ENCODE measurements at places on chromosomes 5 and 9.

DNA sequence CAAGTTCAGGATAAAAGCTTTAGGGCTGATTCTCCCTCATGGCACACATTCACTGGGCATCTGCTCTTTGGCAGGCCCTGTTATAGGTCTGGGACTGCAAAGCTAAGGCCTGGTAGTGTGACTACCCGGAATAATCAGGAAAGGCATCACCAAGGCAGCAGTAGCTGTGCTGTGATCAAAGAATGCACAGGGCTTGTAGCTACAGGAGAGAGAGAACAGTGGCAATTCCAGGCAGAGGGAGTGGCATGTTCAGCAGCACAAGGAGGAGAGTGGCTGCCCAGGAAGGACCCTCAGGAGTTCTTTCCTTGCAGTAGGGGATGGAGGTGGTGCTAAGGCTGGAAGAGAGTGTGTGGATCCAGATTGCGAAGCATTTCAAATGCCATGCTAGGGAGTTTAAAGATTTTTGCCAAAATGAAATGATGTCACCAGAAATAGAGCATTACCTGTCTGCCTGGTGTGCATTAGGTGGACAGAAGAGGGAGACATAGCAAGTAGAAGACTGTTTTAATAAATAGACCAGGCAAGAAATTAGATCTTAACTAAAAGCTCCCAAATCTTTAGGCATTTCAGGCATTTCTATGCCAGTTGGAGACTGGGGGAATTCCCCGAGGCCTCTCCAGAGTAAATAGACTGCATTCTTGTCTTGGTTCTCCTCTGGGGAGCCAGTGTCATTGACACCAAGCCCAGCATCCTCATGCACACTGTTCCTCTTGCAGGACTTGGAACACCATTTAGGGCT, 69.1 kb downstream of the GPR21 start:
- no peak for DNase-seq

GRCh38 chr9:121395558-121395957, 25.5 kb upstream of the STOM start:
- no peak for DNase-seq

DNA sequence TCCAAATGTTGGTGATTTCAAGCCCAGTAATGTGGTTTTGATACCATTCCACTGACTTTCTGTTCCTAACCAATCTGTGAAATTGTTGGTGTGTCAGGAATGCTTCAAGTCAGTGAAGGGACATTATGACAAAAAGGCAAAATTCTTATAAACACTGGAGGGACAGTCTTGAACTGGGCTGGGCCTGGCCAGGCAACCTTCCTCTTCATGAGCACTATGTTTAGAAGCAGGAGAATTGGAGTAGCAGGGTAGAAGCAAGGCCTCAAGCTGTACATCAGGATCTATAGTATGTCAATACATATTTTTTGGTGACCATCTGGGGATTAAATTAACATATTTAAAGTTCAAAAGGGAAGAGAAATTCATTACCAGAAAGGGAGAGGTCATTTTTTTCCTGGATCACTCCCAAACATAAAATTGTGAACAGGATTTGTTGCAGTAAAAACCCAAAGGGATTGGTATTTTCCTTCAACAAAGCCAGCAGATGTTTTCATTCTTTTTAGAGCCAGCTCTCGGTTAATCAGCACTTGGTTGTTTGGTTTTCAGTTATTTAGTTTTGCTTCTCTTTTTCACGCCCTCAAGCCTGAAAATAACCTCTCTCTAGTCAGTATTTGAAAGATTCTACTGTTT, 77.9 kb upstream of the PIK3R1 start:
- no peak for DNase-seq

GRCh38 chr5:133234911-133235310, 183.1 kb downstream of the HSPA4 start:
- no peak for DNase-seq

DNA sequence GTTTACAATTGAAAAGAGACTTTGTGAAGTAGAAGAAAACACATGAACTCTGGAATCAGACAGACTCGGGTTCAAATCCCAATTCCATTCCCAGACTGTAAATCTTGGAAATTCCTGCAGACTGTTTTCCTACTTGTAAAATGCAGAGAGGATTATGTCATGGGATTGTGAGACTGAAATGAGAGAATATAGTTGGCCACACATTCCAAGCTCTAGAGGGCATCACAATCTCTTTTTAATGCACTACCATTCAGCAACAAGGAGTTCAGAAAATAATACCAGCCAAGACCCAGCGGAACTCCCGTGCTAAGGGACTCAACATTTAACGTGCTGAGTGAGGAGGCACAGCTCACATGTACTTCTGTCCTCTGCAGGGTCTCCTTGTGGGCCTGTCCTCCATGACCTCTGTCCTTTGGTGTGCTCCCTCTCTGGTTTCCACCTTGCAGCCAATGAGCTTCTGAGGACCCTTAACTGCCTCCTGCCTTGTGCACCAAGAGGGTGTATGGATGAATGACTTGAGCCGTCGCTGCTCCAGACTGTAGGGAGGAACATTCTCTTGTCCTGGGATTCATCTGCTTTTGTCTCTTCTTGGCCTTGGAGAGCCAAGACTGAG, 263.5 kb downstream of the NTRK2 start:
- no peak for DNase-seq

DNA sequence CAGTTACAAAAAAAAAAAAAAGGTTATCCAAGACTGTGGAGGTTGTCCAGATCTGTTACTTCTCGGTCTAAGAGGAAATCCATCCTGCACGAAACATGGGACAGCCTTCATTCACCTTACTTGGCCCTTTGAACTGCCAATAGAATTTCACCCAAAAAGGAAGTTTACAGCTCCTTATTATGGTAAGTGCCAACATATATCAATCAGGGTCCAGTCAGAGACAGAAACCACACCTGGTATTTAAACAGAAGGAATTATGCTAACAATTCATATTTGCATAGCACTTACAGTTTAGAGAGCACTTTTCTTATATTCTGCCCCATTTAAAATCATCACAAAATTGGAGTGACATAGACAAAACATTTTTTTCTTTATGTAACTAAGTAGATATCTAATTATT, 93.6 kb upstream of the PTPN3 start:
- DNase-seq: no peak

GRCh38 chr5:95963650-95964410, 2.2 kb upstream of the ELL2 start:
- DNase-seq: peak; percentile 37

DNA sequence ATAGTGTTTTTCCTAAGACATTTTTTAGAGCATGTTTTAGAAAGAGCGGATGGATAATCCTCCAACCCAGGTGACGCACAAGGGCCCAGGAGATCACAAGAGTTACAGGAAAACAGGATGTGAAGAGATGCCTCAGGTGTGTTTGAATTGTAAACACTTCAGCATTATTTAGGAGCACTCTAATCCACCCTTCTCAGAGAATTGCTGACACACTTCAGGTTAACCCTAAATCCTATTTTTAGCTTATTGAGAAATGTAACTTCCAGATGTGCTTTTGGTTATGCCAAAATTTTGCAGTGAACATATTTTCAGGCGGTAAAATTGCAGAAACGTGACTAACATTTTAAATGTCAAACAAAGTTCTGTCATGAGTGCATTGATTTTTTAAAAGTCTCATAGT, 755.4 kb upstream of the CTNND2 start:
- no peak for DNase-seq

DNA sequence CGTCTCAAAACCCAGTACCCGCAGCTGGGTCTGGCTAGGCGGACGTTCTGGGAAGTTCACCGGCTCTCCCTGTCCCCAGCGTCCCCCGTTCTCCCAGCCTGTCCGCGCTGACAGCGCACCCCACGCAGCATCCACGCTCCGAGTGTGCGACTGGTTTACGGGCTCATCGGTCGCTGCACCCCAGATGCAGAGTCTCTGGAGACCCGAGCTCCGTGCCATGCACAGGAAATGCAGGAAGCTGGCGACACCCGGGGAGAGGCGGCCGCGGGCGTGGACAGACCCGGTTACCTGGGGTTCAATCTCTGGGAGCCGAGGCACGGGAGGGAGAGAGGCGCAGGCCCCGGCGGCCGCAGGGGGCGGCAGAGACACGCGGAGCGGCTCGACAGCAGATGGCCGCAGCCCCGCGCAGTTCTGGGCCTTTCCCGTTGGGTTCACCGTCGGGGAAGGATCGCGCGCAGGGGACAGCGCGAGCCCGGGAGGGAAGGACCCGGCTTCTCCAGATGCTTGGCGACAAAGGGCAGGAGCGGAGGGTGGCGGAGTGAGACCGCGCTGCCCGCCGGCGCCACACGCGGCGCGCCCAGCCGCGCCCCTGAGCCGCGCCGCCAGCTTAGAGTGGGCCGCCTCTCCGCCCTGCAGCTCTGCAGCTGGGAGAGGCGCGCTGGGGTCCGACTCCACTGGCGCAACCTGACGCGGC, 558 bp downstream of the SHROOM1 start:
- no peak for DNase-seq

DNA sequence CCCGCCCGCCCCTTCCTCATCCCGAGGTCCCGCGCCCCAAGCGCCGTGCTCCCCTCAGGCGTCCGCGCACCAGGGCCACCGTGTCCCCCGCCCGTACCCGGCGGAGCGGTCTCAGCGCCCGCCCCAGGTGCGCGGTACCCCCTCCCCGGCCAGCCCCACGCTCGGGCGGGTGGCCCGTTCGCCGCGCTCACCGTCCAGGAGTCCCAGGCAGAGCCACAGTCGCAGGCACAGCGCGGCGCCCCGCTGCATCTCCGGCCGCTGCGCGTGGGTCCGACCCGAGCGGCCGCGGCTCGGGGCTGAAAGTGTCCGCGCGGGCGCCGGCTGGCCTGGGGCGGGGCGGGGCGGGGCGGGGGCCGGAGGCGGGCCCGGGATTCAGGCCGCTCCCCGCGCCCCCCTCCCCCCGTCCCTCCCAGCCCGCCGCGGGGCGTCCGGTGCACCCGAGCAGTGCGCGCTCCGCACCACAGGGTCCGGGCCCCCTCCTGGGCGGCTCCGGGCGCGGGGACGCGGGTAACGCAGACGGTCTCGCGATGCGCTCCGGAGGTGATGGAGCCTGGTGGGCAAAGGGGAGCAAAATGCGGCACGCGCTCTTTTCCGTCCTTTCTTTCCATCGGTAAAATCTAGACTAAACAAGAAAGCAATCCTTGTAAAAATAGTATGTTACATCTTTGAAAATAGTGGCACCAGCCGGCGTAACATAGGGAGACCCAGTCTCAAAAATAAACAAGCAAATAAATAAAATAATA, at the start of gene FLT4:
Gene FLT4 (minus strand): TSS at position 304 of the 743 bp plus-strand sequence. CDS start 55 bp downstream, at position 249.
- no peak for DNase-seq

GRCh38 chr9:95940265-95940664, 64.8 kb downstream of the ERCC6L2 start:
- DNase-seq: no peak

- no peak for DNase-seq
Measured at GRCh38 chr9:129173296-129174101, 4.6 kb downstream of the IER5L start.

DNA sequence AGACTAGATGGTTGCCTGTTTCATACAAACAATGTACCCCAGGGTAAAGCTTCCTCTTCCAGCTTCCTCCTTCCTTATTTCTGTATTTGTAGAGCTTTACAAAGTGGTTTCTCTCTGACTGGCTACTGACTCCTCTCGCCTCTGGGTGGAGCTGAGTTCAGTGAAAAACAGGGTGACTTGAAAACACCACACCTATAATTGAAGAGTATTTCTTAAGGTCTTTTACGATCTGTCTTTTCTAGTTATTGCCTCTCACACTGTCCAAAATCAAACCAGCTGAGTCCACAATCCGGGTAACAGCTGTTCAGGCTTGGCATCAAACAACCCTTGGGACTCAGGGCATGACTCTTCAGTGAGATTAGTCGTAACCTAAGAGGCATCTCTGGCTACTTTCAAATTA, 200.4 kb downstream of the ARRDC3 start:
- no peak for DNase-seq

DNA sequence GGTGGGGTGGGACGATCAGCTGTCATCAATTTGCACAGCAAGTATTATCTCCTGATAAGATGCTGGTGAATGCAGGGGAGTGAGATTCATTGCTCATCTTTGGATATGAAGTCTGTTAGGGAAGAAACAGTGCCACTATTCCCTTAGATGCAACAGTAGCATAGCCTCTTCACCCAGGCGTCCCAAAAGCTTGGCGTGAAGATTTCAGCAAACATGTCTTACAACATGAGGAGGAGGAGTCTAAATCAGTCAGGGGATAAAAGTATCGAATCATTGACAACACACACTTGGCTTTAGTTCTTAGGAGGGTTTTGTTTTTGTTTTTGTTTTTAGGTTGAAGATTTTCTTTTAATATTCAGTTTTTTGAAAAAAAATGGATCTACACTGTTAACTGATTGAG, 26.5 kb downstream of the SNX18 start:
- no peak for DNase-seq

DNA sequence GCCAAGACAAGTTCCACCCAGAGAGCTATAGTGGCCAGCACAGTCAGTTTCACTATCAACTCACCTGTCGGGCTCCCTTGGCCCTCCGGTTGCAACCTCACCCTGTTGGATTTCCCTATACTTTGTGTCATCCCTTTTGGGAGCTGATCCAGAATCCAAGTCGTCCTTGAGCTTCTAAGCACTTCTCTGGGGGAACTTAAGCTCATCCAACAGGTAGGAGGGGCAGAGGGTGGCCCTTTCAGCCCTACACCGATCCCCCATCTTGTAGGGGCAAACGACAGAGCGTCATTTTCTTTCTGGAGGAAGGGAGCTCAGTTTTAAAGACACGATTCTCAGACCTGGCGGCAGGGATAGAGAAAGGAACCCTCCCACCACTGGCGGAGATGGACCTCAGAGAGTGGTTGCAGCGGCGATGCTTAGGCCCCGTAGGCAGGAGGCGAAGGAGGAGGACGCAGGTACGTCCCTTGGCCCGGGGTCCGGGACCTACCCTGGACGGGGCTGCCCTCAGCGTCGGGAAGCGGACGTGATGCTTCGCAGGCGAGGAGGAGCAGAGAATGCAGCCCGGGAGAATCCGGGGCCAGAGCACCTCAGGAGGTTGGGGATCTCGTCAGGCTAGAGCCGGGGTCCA, 519 bp downstream of the ZER1 start:
- no peak for DNase-seq

DNA sequence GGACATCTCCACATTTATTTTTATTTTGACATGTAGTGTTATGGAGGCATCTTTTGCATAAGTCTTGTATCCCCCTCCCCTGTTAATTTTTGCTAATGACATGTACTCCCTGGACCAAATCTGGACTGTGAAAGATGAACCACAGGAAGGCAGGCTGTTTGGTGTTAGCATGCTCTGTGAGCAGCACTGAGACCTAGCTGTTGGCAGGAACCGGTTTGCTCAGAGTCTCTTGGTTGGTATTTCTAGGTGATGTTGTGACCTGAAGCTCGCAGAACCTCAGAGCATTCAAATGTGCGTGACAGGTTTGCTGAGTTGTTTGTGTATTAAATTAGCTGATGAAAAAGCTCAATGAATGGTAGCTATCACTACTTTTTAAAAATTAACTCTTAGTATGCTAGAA, 53.6 kb upstream of the PHF2 start:
- DNase-seq: no peak

GRCh38 chr5:18932081-18932480, 1055.9 kb downstream of the CDH18 start:
- no peak for DNase-seq

DNA sequence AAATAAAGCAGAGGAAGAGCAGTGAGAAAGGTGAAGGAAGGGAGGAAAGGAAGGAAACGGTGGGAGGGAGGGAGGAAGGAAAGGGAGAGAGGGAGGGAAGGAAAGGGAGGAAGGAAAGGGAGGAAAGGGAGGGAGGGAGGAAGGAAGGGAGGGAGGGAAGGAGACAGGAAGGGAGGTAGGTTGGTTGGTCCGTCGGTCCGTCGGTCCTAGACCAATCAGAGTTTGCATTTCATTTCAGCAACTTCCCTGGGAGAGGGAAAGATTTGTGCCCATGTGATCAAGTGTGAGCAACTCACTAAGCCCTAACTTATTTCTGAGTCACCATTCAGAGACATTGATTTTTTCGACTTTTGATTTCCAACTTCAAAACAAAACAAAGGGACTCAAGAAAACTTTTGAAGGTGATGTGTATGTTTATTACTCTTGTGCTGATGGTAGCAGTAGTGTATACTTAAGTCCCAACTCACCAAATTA, 18.8 kb downstream of the NANS start:
- DNase-seq: no peak

All from epithelial cell of prostate (primary cell).